ENCODE measurements at places on chromosomes 2 and 18.

GRCh38 chr2:200966770-200967169 is 3.3 kb upstream of the ORC2 start:
- DNase-seq: no peak

- DNase-seq: no peak
Observed at GRCh38 chr18:49494660-49495059, 7.6 kb upstream of the C18orf32 start.

- DNase-seq: no peak
Observed at GRCh38 chr2:223100061-223100511, 48.1 kb downstream of the KCNE4 start.

- no peak for DNase-seq
Observed at GRCh38 chr2:15989559-15989958, 49.2 kb downstream of the MYCN start.

DNA sequence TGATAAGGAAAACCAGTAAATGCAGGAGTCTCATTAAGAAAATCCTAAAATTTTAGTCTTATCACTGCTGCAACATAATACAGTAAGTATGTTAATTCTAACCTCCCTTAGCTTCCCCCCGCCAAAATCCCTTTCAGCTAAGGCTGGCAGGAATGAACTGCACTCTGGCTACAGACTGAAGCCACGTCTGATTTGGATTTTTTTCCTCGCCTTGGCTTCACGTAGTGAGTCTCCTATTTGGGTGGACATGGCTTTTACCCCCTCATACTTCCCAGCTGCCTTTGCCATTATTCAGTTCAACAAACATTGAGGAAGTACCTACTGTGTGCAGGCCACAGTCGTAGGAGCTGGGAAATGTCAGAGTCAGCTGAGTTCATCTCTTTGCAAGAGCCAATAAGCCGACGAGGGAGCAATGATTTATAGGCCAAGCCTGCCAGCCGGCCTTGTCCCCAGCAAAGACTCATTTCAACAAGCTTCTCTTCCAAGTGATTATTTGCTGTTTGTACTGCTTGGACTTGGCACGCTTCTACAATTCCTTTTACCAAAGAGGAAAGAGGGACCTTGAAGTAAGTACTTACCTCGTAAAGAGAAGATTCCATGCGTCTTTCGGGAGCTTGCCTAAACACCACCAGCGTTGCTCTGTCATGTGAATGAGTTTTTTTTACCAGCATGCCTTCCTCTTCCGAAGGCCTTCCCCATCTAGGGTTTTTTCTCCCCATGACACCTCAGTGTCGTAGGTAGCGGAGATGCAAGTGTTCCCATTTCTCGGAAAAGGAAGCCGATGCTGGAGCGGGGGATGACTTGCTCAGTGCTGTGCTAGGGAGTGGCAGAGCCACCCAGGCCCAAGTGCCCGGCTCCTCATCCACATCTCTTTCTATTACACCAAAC is 138.6 kb downstream of the KLHL29 start:
- DNase-seq: no peak

DNA sequence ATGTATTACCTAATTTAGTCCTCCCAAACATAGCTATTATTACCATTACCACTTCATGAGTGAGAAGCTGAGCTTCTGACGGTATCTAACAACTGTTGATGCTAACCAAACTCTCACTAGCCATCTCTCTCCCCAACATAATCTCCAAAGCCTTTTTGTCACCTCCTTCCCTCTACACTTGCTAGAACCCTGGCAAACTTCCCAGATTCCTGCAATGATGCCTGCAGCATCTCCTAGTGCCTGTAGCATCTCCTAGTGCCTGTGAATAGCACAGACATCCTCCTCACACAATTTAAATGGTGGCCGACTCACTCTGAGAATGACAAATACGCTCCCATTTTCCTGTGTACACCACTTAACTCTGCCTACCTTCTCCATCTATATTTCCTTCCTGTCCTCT is 126.7 kb downstream of the STK39 start:
- DNase-seq: no peak

GRCh38 chr18:8406868-8407250 is 202.4 kb upstream of the RAB12 start:
- DNase-seq: no peak

DNA sequence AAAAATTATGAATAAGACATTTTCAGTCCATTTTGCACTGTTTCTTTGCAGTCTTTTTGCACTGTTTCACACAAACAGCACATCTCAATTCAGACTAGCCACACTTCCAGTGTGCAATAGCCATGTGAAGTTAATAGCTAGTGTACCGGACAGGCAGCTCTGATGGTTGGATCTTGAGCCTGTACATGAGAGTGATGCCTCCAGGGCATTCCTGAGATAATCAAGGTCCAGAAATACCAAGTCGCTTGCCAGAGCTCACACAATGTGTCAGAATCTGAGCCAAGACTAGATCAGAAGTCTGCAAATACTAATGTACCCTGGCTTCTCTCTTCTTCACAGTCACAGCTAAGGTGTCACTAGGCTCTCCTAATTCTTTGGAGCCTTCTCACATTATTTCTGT is 180.2 kb downstream of the OSR1 start:
- no peak for DNase-seq

- no peak for DNase-seq
Observed at GRCh38 chr18:62287781-62288664, 37.1 kb upstream of the TNFRSF11A start.

DNA sequence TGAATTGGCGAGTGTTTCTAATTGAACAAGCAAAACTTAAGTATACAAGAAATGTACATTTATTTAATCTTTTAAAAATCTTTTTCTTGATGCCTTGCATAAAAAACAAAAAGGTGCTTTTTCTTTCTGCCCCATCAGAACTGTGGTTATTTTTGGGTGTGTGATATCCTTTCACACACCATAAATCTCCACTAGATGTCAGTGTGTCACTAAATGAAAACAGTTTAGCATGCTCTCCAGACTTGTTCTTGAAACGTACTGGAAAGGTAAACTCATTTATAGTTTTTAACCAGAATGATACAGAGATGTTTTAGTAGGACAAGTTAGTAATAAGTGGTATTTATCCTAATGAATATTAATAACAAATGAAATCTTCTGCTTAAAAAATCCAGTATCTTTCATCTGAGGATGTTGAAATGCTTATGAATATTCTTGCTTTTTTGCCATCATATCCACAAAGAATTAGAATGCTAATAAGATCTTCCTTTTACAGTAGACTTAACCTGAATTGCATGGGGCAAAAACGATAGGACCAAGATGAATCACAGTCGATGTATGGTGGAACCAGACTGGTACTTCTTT is 96.8 kb downstream of the UBE2E3 start:
- no peak for DNase-seq

DNA sequence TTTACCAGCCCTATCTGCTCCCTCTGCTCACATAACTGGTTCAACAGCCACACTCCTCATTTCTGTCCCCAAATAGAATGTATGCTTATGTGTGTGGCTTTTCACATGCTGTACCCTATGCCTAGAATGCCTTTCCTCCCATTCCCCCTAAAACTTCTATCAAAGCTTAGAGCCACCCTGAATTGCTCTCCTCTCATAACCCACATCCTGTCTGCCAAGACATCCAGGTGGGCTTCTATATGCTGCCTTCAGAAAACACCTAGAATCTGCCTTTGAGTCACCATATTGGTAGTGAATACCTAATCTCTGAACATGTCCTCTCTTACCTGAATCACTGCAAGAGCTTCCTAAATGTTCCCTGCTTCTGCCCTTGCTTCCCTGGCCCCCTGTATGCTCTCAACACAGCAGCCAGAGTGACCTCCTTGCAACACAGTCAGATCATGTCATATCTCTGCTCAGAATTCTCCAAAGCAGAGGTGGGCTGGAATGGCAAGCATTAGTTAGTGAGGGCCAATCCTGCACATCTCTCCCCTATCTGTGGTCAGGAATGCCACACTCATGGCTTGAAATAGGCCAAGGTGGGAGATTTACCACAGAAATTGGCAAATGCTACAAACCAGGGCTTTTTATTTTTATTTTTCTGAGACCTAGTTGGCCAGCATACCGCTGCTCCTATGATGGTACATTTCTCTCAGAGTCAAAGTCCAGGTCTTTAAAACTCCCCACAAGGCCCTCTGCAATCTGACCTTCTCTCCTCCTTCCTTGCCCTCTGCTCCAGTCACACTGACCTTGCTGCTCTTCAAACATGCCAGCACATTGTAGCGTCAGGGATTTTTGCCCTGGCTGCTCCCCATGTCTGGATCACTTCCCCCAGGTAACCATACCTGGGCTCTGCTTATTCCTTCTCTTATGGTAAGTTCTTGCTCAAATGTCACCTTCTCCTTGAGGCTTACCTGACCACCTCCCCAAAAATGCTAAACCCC is 111.8 kb upstream of the STON1 start:
- no peak for DNase-seq

DNA sequence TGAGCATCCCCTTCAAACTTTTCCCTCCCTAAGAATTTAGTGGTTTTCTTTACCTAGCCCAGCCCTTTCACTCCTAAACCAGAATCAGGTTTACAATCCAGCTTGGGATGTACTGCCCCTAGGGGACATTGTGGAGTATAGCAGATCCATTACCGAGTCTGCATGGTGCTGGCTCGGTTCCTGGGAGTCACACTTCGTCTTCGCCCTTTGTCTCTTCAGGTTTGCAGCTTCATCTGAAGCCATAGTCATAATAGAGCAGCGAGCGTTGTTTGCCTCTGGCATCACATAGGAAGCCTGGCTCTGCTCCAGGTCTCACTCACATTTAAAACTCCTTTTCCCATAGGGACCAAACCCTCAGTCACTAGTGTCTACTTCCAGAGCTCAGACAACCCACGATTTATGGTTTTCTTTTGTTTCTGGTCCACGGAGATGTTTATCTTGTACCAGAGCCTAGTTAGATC is 16.8 kb upstream of the LYPD6 start:
- DNase-seq: no peak

- no peak for DNase-seq
Observed at GRCh38 chr2:166892397-166892796, 4.1 kb downstream of the XIRP2 start.

- no peak for DNase-seq
Observed at GRCh38 chr18:34594266-34594665, 115.8 kb upstream of the DTNA start.

DNA sequence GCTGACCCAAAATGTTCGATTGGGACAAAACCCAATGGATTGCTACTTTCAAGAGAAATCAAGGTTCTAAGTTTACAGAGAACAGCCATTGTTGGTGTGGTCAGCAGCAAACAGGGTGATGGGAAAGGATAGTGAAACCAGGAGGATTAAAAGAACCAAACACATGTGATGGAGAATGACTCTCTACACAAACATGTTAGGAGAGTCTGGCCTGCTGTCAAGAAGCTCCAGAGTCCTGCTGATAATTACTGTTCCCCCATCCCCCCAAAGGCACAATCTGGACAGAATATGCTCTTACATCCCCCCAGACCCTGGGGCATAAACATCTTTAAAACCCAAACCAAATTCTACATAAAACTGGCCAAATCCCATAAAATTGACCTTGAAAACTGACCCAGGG is 32.0 kb upstream of the ACYP2 start:
- no peak for DNase-seq

DNA sequence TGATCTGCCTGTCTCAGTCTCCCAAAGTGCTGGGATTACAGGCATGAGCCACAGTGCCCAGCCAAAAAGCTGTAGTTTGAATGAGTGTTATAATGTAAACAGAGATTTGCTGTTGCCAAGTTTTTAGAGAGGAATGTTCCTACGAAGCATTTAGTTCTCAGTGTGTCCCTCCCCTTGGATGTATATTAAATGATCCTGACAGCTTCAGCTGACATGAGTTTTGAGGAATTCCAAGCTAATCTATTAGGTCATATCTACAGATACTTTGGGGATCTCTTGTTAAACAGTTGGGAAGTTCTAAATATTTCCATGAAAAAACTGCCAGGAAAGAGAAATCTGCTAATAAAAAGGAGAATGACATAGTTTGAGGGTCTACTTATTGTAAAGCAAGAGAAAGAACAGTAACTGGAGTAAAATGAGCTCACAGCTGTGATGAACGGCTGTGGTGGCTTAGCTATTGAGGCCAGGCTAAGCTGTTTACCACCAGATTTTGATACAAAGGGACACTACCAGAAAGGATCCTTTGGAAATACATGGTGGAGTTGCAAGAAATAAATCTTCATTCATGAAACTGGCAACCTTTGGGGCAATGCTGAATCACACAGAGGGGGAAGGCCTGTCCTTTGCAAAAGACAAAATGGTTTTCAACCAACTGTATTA is 2.6 kb upstream of the STON1 start:
- DNase-seq: no peak

GRCh38 chr2:126831234-126832005 is 67.3 kb upstream of the TEX51 start:
- no peak for DNase-seq

- no peak for DNase-seq
Observed at GRCh38 chr2:78768016-78768415, 257.5 kb upstream of the REG3G start.

GRCh38 chr2:68849579-68850030 is 21.6 kb downstream of the BMP10 start:
- no peak for DNase-seq

DNA sequence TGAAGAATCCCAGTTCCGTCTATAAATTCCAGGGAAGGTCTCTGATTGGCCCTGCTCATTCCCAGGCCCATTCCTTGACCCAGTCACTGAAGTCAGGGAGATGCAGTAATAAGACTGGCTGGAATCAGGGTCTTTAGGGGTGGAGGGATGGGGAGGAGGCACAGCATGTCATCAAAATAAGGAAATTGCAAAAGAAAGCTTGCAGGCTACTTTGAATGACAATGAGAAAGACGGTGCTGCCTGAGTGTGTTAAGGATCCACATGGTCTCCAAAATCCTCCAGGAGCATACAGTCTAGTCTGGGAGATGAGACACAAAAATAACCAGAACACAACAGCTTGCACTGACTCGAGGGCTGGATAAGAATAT is 2.0 kb upstream of the DES start:
- no peak for DNase-seq

DNA sequence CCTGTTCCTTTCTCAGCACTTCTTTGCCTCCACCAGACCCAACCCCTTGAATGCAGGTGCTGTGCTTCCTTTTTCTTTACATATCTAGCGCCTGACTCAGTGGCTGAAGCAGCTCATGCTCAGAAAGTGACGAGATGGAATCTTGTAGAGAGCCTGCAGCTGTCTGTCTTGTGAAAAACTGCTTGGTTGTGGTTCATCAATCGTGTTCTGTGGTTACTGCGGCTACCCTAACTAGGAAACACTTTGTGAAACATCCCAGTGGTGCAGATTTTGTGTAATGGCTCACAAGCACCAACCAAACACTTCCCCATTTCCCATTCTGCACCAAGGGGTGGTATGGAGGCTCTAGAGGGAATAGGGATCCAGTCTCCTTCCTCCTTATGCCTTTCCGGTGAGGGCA is 307.2 kb upstream of the MMADHC start:
- DNase-seq: no peak

- DNase-seq: no peak
Observed at GRCh38 chr2:240662681-240663080, 20.0 kb downstream of the AQP12B start.

DNA sequence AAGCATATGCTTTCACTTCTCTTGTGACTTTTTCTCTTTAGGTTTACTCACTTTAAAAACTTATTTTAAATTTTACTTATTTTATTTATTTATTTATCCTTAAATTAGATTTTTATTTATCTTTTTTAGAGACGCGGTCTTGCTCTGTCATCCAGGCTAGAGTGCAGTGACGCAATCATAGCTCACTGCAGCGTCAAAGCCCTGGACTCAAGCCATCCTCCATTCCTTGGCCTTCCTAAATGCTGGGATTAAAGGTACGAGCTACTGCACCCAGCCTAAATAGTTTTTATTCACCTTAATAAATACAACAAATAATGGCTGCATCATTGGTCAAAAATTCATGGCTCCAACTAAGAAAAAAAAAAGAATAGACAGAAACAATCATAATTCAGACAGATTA is 415.7 kb upstream of the FIGN start:
- DNase-seq: no peak

GRCh38 chr2:96105994-96106715 is 10.2 kb downstream of the ADRA2B start:
- DNase-seq: no peak
